ENCODE measurements at places on chromosomes 1 and 21.

DNA sequence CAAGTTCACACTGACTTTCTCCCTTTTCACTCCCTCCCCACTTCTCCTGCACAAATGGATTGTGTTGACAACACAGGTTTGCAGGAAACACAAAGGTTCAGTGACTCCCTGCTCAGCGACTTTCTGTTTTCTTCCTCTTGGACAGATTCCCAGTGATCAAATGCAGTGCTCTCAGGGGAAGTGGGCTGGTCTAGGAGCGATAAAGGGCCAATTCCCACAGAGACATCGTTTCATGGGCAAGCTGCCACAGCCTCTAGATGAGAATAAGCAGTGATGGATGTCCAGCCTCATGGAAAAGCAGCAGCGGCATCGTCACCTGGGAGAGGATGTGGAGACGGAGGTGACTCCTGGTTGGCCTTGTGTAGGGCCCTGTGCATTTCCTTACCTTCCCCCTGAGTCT is 30.6 kb downstream of the FYB2 start:
- DNase-seq = no peak

- DNase-seq = no peak
These were observed 40.7 kb downstream of the NME7 start for GRCh38 chr1:169326956-169327268.

GRCh38 chr1:203726417-203726867 is 38.5 kb upstream of the LAX1 start:
- DNase-seq = no peak

GRCh38 chr1:79079770-79080169 is 73.2 kb upstream of the ADGRL4 start:
- peak; percentile 48 for DNase-seq

GRCh38 chr1:93712741-93713140 is 31.1 kb upstream of the BCAR3 start:
- DNase-seq = peak; percentile 26

DNA sequence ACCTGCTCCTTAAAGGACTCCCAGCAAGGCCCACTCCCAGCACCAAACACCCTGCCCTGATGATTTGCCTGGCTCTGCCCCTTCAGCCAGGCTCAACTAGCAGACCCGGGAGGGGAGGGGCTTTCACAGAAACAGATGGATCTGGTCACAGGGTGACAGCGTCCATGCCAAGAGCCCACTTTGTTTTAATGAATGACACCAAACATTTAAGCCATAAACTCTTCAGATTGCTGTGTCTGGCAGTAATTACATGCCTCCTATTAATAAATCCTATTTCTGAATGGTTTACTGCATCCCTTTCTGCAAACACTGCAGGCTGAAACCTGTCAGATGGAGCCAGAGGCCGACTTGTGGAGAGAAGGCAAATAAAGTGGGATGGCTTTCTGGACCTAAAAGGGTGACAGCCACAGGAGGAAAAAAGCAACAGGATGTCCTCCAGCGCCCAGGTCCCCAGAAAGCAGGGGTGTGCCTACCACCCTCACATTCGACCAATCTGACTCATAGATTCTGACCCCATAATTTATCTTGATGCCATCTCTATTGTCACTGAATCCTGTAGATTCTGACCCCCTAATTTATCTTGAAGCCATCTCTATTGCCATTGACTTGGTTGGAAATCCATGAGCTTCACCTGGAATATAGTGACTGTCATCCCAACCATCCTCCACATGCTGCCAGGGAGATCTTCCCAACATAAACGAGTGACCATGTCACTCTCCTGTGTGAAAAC is 200.9 kb downstream of the PLPP3 start:
- DNase-seq = no peak

- no peak for DNase-seq
These were observed 45.9 kb upstream of the DIP2A start for GRCh38 chr21:46412521-46413364.

GRCh38 chr1:214823311-214824117 is 220.5 kb downstream of the CENPF start:
- DNase-seq = peak; percentile 35

DNA sequence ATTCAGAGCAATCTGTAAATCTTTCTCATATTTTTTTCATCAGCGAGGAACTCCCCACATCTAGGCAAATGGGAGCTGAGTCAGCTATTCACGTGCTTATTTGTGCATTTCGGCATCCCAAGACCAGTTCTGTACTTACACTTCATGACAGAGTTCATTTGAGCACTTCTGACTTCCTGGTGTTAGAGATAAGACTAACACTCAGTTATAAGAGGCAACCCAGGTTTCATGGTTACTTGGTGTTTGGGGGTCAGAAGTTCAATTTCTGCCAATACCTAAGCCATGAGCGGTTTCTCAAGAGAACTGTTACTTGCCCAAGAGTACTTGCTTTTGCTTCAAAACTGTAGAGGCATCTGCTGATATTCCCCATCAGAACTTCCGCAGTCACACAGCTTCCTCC is 24.1 kb upstream of the DESI2 start:
- DNase-seq = no peak

GRCh38 chr1:169460191-169460833 is 25.4 kb downstream of the SLC19A2 start:
- DNase-seq = no peak

DNA sequence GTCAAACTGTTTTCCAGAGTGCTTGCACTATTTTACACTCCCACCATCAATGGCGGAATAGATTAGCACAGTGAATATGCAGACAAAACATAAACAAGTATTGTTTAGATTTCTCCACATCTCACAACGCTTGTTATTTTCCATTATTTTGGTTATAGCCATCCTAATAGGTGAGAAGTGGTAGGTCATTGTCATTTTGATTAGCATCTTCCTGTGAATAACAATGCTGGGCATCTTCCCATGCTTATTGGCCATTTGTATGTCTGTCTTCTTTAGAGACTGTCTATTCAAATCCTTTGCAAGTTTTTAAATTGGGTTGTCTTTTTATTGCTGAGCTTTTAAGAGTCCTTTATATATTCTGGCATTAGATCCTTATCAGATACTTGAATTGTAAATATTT is 54.7 kb downstream of the LRRC71 start:
- DNase-seq = no peak

GRCh38 chr21:15964236-15964855 is 234.6 kb downstream of the USP25 start:
- DNase-seq = no peak

- no peak for DNase-seq
These were observed 31.7 kb downstream of the CHML start for GRCh38 chr1:241608379-241609033.

- DNase-seq = no peak
These were observed 71.0 kb downstream of the EBNA1BP2 start for GRCh38 chr1:43101061-43101460.

All from KBM-7 (cell line).